Forelimb muscle (tissue), 1 donor: ENCODE measurements at places on chromosomes 5 and 9. TPM values are rescaled to one million over a fixed set of nuclear protein-coding genes. Genes with fewer than 3 reads are reported as not detected.

DNA sequence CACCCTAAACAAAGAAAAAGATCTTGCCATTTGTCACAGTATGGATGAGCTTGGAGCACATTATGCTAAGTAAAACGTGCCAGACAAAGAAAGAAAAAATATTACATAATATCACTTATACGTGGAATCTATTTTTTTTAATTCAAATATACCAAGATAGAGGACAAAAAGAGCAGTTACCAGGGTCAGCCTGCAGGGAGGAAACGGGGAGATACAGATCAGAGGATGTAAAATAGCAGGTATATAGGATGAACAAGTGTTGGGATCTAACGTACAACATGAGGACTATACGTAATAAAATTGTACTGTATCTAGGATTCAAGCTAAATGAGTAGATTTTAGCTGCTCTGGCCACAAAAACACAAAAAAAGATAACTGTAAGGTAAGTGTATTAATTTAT, 247.5 kb downstream of the TMEM161B start:
- no peak for DNase-seq

DNA sequence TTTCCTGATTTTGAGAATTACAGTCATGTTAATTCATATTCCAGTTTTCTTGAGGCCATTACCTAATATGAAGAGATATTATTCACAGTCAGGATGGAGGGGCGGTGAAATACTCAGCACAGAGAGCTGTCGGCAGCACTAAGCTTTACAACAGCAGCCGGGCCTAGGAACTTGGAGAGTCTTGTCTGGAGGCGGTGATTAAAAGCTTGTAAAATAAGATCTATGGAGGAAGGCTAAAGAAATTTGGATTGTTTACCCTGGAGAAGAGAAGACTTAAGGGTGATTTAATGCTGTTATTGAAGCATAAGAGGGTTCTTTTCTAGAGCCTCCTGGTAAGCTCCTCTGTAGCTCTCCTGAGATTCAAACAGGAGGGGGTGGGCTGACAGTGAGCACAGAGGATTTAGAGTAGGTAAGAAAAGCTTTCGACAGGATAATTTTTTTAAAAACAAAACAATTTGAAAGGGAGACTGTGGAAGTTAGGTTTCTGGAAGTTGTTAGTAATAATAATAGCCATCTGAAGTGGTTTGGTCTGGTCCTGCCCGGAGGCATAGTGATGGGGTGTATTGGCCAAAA, 406.3 kb upstream of the ADAMTSL1 start:
- DNase-seq, result no peak

DNA sequence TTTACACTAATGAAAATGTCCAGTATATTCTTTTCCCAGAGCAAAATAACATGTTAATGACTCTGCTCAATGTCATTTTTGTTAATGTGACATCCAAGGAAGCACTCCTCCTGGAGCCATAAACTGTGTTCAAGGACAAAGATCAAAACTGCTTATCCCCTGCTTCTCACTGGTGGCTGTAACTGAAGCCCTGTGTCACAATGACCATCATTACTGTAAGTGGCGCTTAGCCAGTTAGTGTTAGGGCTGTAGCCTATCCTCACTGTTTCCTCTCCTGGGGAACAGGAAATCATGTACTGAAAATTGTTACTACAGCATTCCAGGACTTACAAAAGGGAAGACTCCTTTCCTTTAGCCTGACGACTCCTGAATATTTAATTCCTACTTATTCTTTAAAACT, 71.7 kb upstream of the COX7C start:
- no peak for DNase-seq

DNA sequence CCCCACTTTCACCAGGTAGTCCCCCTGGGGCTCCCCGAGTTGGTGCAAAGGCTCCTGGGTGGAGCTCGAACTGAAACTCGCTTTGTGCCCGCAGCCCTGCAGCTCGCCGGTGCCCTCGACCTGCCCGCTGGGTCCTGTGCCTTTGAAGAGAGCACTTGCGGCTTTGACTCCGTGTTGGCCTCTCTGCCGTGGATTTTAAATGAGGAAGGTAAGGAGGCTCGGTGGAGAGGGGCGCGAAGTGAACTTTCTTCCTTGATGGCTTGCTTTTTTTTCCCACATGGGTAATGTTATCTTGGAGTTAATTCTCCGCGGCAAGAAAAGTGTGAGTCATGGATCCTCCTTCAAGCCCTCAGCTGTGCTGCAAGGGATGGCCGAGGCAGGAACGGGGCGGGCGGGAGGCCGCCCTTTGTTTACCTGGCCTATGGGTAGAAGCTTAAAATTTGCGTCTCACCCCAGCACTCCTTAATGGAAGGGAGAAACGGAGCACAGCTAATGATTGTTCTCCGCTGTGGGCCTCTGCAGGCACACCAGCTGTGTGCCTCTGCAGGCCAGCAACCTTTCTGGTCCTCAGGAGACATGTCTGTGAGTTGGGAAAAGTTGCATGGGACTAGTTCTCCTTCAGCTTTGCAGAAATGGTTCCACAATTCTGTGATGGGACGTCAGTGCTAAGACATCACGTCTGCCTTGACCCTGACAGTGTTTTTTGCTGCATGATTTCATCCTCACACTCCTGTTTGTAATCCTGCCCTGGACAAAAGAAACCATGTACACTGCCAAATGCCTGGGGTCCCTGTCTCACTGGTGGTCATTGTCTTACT, 1.1 kb downstream of the MAMDC2 start:
- no peak for DNase-seq

DNA sequence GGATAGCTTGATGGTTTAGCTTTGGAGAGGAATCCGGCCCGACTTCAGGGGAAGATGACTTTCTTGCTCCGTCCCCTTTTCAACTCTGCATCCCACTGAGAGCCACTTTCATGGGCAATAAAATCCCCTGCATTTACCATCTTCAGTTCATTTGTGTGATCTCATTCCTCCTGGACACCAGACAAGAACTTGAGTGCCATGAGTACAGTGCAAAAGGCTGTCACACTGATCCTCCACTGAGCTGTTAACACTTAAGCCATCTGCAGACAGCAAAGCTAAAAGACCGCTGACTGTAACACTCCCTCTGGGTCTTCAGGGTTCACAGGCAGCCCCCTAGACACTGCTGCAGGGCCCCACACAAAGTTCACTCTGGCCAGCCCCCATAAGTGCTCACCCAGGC, 48.3 kb upstream of the TCERG1 start:
- DNase-seq, result no peak

DNA sequence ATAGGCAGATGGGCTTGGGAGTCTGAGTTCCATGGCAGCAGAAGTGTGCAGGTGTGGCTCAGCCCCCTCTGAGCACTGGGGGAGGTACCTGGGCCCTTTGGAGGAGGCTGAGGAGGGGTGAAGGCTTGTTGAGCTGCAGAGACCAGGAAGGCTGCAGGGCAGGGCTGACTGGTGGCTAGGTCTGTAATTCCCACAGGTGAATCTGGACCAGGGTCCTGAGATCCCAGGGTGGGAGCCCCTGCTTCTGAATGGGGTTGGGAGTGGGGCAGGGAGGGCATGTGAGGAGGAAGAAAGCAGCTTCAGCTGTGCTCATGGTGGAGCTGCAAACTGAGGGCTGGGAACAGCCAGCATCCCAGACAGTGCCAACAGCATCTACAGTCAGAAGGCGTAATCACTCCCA, 111.1 kb downstream of the CACNA1B start:
- DNase-seq, result no peak

DNA sequence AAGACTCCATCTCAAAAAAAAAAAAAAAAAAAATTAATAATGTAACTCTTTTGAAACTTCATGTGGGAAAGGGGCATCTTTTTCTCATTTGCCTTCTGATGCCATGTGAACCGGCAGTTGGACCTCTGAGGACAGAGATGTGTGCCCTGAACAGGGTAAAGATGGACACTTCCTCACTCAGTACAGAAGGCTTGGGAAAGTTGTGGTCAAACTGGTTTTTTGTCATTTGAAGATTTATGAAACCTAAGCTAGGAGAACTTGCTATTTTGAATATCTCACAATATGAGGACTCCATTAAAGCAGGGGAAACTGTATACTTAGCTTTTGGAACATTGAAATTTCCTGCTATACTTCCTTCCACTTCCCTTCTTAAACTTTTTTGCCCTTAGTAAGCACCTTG, 147.5 kb upstream of the ALDH1B1 start:
- DNase-seq, result no peak

GRCh38 chr5:7869474-7870136, 657 bp downstream of the MTRR start:
- DNase-seq, result no peak

DNA sequence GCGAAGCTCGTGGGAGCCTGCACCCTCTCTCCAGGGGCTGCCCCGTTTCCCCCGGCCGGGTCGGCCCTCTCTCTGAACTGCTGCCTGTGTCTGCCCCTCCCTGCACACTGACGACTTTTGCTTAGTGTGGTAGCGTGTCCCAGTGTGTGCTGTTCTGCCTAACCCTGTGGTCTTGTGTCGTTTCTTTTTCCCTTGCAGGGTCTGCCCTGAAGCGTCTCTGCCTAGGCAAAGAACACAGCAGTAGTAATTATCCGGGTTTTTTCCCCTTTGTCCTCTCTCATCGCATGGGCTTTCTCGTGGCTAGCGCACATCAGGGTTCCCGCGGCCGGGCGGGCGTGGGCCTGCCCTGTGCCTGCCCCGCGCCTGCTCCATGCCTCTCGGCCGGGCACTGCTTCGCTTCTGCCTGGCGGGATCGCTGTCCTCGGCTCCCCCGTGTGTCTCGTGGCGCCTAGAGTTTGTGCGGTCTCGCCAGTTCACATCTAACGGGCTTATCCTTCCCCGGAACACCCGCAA, 122.7 kb downstream of the WNK2 start:
- no peak for DNase-seq

- DNase-seq, result no peak
These were observed 13.9 kb upstream of the BTNL3 start for GRCh38 chr5:180974612-180975315.

GRCh38 chr9:123138163-123138562, 104.7 kb downstream of the GPR21 start:
- DNase-seq, result no peak

- no peak for DNase-seq
These were observed 186.0 kb downstream of the TENT4A start for GRCh38 chr5:6899221-6899620.

DNA sequence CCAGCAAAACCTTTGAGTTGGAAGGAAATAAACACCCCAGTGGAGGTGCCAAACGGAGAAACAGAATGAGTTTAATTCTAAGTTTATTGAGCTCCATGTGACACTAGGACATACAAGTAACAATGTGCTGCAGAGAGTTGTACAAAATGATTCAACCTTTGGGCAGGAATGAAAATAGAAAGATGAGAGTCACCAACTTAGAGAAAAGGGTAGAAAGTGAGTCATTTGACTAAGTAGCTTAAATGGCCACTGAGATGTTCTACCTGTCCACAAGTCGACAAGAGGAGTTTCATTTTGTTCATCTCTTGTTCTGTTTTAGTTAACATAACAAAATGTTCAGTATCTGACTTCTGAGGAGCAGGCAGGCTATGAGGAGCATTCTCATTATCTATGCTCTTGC, 284.7 kb downstream of the NR2F1-AS1 start:
- no peak for DNase-seq

DNA sequence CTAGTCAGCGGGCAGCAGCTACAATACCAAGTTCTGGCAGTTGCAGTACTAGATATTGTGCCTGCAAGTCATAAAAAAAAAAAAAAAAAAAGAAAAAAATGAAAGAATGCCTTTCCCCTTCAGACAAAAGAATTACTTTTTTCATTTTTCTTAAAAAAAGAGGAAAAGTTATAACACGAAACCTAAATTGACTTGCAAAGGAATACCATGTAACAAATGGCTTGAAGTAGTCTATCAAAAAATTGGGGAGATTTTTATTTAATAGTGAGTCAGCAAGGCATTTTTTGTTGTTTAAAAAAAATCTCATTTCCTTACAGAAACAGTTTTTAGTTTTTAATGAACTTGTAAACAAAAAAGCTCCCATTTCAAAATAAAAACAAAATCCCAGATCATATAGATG, 55.6 kb downstream of the CSNK1A1 start:
- no peak for DNase-seq

The CAMK4 gene
- 4.7 TPM for polyA plus RNA-seq

The ARAP3 gene
- polyA plus RNA-seq, result 13.0 TPM

The TMEM174 gene
- polyA plus RNA-seq, result not detected

The TAF11L12 gene
- polyA plus RNA-seq, result not detected

The APBA1 gene
- polyA plus RNA-seq, result 5.3 TPM

The SKP1 gene
- 360 TPM for polyA plus RNA-seq

The SPATA6L gene
- 0.47 TPM for polyA plus RNA-seq

The PTTG1 gene
- polyA plus RNA-seq, result 26.3 TPM

The AQP3 gene
- 5.3 TPM for polyA plus RNA-seq
